ENCODE measurements at places on chromosomes 4 and X.

DNA sequence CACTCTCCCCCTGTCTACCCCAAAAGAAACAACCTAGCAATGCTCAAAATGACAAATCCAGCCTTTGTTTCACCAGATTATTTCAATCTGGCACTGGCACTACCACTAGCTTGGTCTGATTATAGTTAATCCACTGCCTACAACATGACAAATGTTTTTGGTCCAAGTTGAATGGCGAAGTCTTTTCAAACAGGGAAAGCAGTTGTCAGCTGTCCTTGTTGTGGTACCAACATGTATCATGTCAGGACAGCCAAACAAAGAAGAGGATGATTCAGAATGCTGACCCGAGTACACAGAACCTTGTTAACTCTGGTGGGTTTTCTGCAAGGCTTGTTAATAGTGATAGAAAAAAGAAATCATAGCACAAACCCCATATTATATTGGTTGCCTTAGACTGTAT lies 160.8 kb upstream of the ANK2 start:
- DNase-seq = no peak

DNA sequence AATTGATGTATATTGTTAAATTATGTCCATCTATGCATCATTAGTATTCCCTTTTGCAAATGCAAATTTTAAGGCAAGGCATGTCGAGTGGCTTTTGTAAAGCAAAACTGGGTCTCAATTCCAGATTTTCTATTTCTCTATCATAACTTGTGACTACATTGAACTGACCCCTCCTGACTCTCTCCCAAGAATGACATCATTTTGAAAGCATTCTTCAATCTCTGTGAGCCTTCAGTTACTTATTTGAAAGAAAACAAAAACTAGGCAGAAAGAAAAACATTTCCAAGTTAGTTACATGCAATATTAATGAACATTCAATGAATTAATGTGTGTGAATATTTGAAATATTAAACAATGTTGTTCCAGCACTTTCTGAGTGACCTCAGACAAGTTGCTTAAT lies 314.3 kb upstream of the CLNK start:
- DNase-seq = no peak

DNA sequence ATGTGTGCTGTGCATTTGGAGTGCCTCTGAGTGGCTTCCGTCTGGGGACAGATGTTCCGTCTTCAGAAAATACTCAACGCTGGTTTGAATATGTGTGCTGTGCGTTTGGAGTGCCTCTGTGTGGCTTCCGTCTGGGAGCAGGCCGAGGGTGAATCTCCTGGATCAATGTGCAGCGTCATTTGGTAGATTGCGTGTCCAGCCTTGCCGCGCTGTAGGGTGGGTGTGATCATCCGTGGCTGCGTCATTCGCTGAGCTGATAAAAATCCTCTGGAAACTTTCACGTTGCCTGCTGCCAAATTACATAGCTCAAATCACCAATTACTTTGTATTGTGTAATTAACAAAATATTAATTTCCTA lies 12.1 kb downstream of the UVSSA start:
- no peak for DNase-seq

DNA sequence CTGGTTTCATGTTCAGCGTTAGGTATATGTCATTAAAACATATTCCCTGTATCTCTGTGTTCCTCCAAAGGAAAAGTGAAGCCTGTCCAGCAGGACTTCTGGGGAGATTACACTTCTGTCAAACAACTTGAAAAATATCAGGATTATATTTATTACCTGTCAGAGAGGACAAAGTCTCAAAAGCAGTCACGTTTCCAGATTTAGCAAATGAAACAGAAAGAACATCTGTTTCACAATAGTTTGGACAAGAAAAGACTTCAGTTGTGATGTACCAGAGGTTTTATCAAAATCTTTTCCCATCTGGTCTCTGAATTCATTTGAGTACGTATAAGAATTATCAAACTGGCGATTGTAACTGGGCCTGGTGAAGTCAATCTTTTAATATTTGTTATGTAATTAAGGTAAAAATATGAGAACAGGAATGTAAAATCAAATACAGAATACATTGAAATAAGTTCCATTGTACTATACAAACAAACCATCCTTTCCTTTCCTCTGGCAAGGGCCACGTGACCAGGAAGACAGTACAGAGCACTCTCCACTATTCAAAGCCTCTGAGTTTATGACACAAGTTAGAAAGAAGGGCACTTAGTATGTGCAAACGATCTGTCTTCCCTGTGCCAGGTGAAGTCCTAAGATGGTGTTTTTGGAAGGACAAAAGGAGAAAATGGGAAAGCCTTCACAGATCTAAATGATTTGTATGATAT lies 3.2 kb downstream of the CASP3 start:
- no peak for DNase-seq

- DNase-seq = no peak
These were observed 15.1 kb downstream of the TRAPPC2 start for GRCh38 chrX:13719192-13719856.

DNA sequence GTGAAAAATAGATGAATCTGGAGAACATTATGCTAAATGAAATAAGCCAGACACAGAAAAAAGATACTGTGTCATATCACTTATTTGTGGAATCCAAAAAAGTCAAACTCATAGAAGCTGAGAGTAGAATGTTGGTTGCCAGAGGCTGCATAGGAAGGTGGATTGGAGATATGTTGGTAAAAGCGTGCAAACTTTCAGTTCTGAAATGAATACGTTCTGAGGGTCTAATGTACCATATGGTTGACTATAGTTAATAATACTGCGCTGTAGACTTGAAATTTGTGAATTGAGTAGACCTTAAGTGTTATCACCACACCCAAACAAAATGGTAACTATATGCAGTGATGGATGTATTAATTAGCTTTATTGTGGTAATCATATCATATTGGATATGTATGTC lies 45.0 kb upstream of the UPRT start:
- no peak for DNase-seq

DNA sequence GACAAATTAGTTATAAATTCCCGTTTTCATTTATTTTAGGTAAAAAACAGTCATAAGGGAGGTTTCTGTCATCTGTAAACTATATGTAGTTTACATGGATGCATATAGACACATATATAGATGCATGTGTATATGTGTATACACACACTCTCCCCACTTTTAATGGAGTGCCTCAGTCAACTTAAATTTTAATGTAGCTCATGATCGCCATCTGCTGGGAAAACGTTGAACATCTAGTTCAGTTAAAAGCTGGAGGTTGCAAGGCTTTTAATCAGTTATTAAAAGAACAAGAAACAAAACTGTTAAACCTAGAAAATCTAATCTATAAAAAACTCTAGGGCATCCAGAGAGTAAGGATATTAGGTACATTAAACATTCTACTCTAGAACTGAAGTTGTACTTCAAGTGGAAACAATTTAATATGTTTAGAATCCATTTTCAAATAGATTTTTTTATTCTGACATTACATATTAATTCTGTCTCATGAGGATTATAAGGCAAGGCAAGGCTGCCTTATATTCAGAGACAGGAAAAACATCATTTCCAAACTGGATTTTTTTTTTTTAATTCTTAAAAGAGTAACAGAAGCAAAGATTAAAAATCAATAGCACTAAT lies 122.6 kb downstream of the SHISA3 start:
- no peak for DNase-seq

DNA sequence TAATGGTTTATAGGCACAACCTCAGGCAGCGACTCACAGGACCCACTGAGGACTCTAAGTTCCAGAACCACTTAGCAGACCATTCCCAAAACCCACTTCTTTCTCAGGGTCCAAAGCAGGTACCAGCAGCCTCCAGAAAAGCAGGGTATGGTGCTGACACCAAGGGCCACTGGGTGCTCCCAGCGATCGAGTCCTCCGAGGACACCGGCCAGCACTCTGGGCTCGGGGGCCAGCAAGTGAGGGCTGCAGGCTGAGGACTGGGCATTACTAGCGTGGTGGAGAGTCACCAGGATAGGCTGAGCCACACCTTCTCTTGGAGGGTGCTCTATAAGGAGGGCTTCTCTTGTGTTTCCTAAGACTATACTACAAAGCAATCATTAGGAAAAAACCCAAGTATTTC lies 19.3 kb downstream of the LETM1 start:
- DNase-seq = no peak

DNA sequence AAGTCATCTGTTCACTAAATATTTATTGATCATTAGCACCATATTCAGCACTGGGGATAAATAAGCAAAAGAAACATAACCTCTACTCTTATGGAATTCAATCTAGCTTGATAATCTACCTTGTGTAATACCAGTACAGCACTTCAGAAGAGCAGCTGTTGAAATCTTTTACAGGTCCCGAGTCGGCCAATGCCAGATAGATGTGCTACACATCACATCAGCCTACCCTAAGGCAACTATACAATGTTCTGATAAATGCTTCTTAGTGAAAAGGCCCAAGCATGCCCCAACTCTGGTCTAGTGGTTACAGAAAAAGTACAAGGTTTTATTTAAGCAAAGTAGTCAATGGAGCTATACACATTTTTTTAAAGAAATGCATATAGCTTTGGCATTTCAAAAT lies 68.7 kb downstream of the MAPK10 start:
- DNase-seq = no peak

DNA sequence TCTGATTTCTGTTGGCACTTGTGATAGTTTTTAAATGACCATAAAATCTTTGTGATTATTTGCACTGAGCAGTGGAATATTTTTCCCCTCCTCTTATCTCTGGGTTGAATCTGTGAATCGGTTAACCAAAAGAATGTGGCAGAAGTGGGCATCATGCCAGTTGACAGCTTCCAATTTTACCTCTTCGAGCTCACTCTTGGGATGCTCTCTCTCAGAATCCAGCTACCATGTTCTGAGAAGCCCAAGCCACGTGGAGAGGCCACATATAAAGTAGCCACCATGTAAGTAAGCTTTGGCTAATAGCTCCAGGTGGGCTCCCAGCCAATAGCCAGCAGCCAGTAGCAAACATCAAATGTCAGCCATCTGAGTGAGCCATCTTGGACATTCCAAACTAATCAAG lies 12.9 kb upstream of the WDR19 start:
- DNase-seq = no peak

- DNase-seq = no peak
These were observed 139.3 kb downstream of the RNF150 start for GRCh38 chr4:140994015-140994414.

GRCh38 chrX:46796574-46797191 lies 37.8 kb upstream of the SLC9A7 start:
- DNase-seq = peak; percentile 71

GRCh38 chr4:167897116-167897515 lies 195.2 kb upstream of the ANXA10 start:
- no peak for DNase-seq

DNA sequence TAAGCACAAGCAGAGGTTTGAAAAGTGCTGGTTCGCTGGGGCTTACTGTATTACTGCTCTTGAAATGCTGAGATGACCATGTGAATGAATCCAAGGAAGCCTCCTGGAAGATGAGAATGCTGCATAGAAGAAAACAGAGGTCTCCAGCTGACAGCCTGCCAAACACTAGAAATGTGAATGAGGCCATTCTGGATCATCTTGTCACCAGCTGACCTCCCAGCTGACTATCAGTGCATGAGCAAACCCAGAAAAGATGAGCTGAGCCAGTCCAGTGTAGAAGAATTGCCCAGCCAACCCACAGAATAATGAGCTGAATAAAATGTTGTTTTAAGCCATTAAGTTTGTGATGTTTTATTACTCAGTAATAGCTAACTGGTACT lies 49.1 kb upstream of the DYNLT3 start:
- DNase-seq = no peak

DNA sequence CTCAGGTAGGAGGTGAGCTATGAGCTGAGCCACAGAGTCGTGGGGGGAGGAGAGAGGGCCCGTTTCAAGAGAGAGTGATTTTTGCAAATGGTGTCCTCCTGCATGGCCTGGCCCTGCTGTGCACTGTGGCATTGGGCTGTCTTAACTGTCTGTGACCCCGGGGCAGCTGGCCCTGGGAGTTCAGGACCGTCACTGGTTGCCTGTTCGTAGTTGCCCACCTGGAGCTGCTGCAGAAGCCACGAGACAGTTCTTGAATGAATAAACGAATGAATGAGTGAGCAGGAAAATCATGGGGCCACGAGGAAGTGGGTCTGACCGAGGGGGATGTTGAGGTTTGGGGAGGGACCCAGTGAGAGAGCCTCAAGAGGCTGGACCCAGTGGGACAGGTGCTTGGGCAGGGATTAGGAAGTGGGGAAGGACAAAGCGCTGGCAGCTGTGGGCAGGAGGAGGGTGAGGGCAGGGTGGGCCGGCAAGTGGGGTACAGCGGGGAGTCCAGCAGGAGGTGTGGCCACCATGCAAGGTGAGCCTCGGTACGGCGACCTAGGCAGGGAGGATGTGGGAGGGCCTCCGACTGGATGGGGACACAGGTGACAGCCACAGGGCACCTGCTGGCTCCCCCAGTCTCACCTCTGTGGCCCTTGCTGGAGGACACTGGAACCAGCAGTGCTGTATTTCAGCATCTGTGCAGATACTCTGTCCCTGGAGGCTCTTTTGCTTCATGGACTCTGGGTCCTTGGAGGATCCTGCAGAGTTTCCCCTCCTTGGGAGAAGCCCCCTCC lies 10.2 kb downstream of the RGS12 start:
- DNase-seq = peak; percentile 36

- DNase-seq = no peak
These were observed 52.1 kb upstream of the PCDH10 start for GRCh38 chr4:133096972-133097371.
